ENCODE measurements at places on chromosomes 2 and 18.

GRCh38 chr18:28890791-28891190, 713.9 kb upstream of the CDH2 start:
- H3K27ac ChIP-seq = no peak overlapping the region
- H3K4me1 ChIP-seq = no peaks in the 10 kb centered on the region
- H3K4me3 ChIP-seq = no peak overlapping the region

- no peak overlapping the region for H3K27ac ChIP-seq
- H3K4me3 ChIP-seq = no peak overlapping the region
- no peak for DNase-seq
- H3K4me1 ChIP-seq = no peaks in the 10 kb centered on the region
- H3K36me3 ChIP-seq = no peaks in the 10 kb centered on the region
- no peaks in the 10 kb centered on the region for H3K27me3 ChIP-seq
Measured at GRCh38 chr18:65754121-65754520, 3.3 kb downstream of the CDH7 start.

DNA sequence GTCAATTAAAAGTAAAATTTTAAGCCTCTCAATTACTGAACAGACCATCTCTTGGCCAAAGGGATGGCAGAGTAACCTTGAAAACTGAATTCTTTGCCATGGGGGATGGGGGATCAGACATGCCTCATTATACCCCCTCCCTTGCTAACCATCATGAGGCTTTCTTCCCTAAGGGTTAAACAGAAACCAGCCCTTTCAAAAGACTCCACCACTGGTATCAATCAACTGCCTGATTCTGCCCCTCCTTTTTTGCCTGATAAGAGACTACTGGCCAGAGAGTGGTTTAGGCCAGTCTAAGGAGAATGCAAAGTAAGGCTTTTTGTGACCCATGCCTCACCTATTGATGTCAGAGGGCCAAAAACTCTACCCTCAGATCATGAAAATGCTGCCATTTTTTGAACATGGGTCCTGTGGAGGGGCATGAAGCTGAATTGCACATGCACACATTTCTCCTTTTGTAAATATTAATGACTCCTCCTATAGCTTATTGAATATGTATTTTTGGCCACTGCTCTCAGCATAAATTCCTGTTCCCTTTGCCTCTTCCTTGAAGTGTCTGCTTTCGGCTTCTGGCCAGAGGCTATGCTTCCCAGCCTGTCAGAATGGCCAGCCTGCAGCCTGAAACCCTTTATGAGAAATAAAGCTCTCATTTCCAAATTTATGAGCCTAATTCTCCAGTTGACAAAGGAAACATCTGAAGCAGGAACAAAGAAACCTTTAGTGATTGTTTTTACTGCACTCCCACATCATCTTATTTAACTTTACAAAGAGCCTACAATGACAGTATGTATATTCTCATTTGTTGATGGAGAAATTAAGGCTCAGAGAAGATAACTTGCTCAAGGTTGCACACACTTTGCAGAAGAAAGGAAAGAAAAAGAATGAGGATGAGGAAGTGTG, 270.7 kb upstream of the CELF4 start:
- no peak overlapping the region for H3K27ac ChIP-seq
- H3K36me3 ChIP-seq = no peaks in the 10 kb centered on the region
- DNase-seq = no peak
- no peaks in the 10 kb centered on the region for H3K27me3 ChIP-seq
- H3K4me3 ChIP-seq = no peak overlapping the region

GRCh38 chr2:228735697-228736096, 535.4 kb downstream of the PID1 start:
- no peak overlapping the region for H3K4me3 ChIP-seq
- H3K27ac ChIP-seq = no peak overlapping the region
- no peaks in the 10 kb centered on the region for H3K36me3 ChIP-seq
- H3K4me1 ChIP-seq = no peaks in the 10 kb centered on the region
- DNase-seq = no peak
- no peaks in the 10 kb centered on the region for H3K27me3 ChIP-seq

GRCh38 chr18:12302391-12303147, 5.5 kb upstream of the TUBB6 start:
- H3K4me1 ChIP-seq = peaks cover 4% of the 10 kb centered on the region
- no peak overlapping the region for H3K27ac ChIP-seq
- no peak for DNase-seq
- H3K27me3 ChIP-seq = no peaks in the 10 kb centered on the region

DNA sequence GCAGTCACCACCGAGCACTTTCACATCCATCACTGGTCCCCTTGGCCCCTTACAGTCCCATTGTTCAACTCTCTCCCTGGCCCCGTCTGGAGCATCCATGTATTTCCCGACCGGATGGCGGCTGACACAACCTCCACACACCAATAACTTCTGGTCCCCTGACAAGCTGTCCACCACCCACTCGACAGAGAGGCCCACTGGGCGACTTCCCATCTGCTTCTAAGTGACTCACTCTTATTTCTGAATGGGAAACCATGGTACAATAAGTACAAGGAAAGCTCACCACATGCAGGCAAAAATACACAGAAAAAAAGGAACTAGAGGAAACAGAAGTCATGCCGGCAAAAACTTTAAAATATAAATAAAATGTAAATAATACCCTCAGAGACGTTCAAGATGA, 82.9 kb upstream of the RAB12 start:
- H3K4me3 ChIP-seq = no peak overlapping the region
- no peaks in the 10 kb centered on the region for H3K4me1 ChIP-seq
- H3K27me3 ChIP-seq = no peaks in the 10 kb centered on the region
- no peak for DNase-seq

GRCh38 chr2:44918095-44918775, 23.3 kb upstream of the SIX3 start:
- H3K27me3 ChIP-seq = no peaks in the 10 kb centered on the region
- H3K27ac ChIP-seq = no peak overlapping the region
- H3K4me3 ChIP-seq = no peak overlapping the region
- no peaks in the 10 kb centered on the region for H3K36me3 ChIP-seq

DNA sequence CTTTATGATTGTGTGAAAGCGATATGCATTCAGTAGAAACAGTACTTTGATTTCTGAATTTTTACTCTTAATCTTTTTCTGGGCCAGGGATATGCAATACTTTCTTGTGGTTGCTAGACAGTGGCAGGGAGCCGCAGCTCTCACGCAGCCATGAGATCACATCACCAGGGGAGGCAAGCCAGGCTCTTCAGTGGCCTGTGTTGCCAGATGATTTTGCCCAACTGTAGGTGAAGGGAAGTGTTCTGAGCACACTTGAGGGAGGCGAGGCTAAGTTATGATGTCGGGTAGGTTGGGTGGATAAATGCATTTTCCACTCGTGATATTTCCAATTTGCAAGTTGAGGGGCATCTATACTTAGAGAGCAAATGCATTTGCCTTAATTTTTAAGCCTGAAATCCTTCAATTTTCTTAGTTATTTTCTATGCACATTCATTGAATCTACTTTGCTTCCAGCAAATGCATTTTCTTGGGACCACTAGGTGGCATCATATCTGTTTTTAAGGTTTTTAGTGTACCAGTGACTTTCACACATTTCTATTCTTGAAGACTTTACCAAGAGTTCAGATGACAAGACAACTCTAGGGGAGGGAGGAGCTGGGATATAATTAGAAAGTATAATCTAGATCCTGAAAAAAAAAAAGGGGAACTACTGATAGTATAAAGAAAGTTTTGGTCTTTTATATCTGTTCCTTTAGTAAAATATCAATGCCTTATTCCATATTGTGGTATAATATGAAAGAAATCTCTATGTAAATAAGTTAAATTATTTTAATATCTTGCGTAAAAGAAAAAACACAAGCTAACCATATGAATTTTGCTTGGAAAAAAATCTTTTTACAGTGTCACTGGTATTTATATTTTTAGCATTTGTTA, 643.3 kb downstream of the SOCS6 start:
- H3K4me3 ChIP-seq = no peak overlapping the region
- no peak overlapping the region for H3K27ac ChIP-seq
- peaks cover 6% of the 10 kb centered on the region for H3K4me1 ChIP-seq
- no peak for DNase-seq
- H3K36me3 ChIP-seq = no peaks in the 10 kb centered on the region

- H3K36me3 ChIP-seq = no peaks in the 10 kb centered on the region
- no peak overlapping the region for H3K27ac ChIP-seq
- DNase-seq = no peak
- no peaks in the 10 kb centered on the region for H3K4me1 ChIP-seq
Measured at GRCh38 chr2:18484625-18485024, 75.8 kb downstream of the RDH14 start.

DNA sequence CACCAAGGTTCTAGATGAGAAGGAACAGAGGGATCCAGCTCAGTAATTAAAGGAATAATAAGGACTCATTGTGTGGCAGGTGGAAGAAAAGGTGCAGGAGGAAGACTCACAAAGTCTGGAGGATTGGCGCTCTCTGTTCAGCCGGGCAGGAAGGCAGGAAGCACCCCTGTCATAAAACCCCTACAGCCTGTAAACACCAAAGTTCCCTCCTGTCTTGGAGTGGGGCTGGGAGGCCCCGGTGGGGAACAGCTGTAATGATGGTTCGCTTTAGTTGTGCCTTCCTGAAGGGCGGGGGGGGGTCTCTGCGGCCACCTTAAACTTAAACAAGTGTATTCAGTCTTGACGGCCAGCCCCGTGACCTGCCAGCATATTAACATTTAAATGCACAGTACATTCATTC, 84.3 kb downstream of the GBX2 start:
- no peak for DNase-seq
- H3K4me1 ChIP-seq = no peaks in the 10 kb centered on the region
- H3K4me3 ChIP-seq = no peak overlapping the region
- no peaks in the 10 kb centered on the region for H3K36me3 ChIP-seq
- no peaks in the 10 kb centered on the region for H3K27me3 ChIP-seq
